IPS-NIHi11 (cell line): ENCODE measurements at places on chromosomes 16 and 17.

GRCh38 chr16:88940862-88941817 lies 35.9 kb downstream of the CBFA2T3 start:
- DNase-seq: peak; percentile 66

GRCh38 chr17:57605675-57606105 lies 139.4 kb downstream of the CCDC182 start:
- no peak for DNase-seq

DNA sequence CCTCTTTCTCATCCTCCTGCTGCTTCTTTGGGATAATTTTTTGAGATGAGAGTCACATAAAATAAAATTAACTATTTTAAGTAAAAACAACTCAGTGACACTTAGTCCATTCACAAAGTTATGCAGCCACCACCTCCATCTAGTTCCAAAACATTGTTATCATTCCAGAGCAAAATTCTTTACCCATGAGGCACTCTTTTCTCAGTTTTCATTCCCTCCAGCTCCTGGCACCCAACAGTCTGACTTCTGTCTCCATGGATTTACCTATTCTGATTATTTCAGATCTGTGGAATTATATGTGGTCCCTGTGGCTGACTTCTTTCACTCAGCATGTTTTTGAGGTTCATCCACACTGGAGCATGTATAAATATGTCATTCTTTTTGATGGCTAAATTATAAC lies 239.9 kb upstream of the DYNLRB2 start:
- no peak for DNase-seq

- DNase-seq: no peak
Observed at GRCh38 chr17:55320594-55321426, 56.0 kb downstream of the HLF start.

DNA sequence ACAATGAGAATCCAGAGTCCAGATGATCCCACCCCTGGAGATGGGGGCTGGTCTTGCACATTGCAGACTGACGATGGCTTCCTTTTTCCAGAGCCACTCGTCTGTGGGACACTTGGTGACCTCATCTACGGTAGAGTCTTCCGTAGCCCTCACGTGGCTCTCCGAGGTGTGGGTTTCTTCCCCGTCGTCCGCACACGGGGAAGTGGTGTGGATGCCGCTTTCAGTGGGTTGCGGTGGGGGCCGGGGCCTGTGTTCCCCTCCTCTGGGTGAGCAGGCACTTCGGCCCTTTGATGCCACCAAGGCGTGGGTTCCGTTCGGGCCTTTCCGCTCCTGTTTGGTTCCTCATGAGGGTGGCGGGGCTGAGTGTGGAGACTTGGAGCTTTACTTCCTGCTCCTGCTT lies 21.4 kb downstream of the BAIAP2 start:
- DNase-seq: no peak
